ENCODE measurements at places on chromosomes 13 and 19. TPM values are rescaled to one million over a fixed set of nuclear protein-coding genes. Genes with fewer than 3 reads are reported as not detected.

Gene GNG14
- not detected for total RNA-seq

Gene ZNF486
- 6.7 TPM for total RNA-seq

Gene ZNF492
- 1.2 TPM for total RNA-seq

Gene PRR22
- under 0.01 TPM for total RNA-seq

Gene VAV1
- not detected for total RNA-seq

Gene SOX1
- not detected for total RNA-seq

Gene SLC25A41
- not detected for total RNA-seq
